NCI-H1930 (cell line): ENCODE measurements at places on chromosomes 2 and 18.

DNA sequence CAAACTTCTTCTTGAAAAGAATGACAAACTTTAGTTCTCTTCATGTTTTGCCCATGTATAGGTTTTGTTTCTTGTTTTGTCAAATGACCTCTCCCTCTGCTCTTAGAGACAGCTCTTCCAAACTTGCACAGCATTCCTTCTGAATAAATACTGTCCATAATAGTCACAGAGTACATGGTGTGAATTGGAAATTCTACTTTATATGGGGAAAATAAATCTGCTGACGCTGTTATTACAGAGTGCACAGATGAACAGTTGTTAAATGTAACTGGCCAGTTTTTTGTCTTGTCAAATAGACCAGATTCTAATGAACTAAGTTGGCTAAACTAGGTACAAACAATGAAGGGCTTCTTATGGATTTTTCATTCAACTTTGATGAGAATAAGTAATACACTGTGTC, 115.8 kb upstream of the DTNA start:
- no peak for DNase-seq

GRCh38 chr2:9050122-9050809, 46.8 kb upstream of the MBOAT2 start:
- no peak for DNase-seq

- no peak for DNase-seq
Observed at GRCh38 chr18:22796113-22796512, 137.0 kb upstream of the RBBP8 start.

- no peak for DNase-seq
Observed at GRCh38 chr2:126986631-126987187, 88.0 kb downstream of the TEX51 start.
